ENCODE measurements at places on chromosomes 2 and 18. TPM values are rescaled to one million over a fixed set of nuclear protein-coding genes. Genes with fewer than 3 reads are reported as not detected.

DNA sequence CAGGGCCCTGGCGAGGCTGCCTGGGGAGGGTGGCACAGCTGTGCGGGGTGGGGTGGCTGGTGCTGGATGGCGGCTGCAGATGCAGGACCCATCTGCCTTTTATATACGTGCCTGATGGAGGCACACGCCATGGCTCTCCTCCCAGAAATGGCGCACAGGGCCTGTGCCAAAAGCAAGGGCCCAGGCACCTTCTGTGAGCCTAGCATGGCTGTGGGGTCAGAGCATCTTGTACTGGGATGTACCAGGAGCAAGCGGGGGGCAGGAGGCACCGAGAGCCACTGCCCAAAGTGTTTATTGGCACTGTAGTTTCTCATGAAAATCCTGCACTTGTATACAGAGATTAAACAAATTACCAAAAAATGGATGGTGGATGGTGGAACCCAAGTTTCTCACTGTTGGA, 724.1 kb downstream of the GALR1 start:
- no peak for DNase-seq

DNA sequence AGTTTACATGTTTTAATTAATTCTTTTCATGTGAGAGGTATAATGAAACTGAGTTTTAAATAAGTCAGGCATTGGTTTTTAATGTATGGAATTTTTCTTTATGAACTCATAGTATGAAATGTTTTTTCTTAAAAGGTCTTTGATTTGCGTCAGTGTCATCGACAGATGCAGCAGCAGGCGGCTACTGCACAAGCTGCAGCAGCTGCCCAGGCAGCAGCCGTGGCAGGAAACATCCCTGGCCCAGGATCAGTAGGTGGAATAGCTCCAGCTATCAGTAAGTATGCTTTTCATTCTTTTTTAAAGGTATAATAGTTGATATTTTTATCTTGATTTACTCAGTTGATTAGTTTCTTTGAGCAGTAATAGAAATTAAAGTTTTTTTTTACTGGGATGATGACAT, 46.5 kb downstream of the SMAD4 start:
- DNase-seq: no peak

DNA sequence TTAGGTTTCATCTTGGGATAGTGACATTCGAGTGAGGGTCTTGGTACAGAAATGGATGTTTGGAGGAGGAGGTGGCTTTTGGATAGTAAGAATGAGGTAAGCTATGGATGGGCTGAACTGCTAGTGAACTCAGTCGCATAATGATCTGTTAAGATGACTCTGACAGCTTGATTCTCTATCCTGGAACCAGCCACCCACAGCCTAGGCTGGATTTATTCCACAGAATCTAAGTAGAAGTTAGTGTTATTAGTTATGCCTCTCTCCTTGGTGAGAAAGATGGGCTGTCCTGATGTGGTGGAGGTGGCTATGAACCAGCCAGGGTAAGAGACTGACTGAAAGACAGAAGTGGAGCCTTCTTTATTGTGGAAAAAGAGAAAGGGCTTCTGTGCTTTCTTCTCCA, 22.4 kb downstream of the IL36A start:
- DNase-seq: no peak

KCNS3 gene
- 2.8 TPM for total RNA-seq

ABCG5 gene
- not detected for total RNA-seq

All from left cardiac atrium (tissue), 4 donors.